ENCODE measurements at places on chromosomes 11 and 22.

DNA sequence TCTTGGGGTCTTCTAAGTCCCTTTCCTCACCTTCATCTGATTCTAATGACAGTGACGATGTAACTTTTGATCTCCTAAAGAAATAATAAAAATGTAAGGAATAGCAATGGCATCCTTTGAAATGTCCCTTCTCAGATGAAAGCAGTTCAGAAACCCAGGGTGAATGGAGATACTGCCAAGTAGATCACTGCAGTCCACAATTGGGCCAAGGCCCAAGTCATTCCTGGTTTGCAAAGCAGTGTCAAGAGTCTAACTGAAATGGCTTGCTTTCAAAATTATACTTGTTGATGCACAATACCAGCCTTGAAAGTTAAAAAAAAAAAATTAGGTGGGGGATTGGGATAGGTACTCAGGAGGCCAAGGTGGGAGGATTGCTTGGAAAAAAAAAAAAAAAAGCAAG lies 20.4 kb downstream of the ASCC2 start:
- DNase-seq: no peak

DNA sequence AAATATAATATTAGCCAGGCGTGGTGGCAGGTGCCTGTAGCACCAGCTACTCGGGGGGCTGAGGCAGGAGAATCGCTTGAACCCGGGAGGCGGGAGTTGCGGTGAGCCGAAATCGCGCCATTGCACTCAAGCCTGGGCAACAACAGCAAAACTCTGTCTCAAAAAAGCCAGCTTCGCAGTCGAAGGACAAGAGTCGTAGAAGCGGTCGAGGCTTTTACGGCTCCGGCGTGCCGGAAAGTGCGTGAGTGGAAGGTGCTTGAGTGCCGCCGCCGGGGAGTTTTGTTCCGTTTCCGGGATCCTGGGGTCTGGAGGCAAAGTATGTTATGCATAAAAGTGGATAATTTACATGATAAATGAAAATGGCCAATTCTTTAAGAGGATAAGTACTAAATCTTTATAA lies 43.6 kb downstream of the SYN3 start:
- no peak for DNase-seq

DNA sequence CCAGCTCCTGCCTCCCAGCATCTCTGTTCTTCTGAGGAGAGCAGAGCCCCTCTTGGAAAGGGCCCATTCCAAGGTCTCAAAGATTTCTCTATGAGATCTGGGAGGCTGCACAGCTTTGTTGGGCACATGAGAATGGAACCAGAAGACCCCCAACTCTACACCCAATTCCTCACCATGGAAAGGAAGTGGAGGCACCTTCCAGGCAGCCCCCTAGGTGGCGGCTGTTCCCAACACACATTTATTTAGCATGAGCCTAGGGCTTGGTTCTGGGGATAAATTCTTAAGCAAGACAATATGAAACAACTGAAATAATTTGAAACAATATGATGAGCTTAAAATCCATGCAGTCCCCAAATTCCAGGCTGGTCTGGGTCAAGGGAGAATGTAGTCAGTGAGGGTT lies 100.4 kb downstream of the TIMP3 start:
- no peak for DNase-seq

GRCh38 chr22:48198489-48199459 lies 1436.3 kb downstream of the TBC1D22A start:
- no peak for DNase-seq

- no peak for DNase-seq
Measured at GRCh38 chr11:12831471-12832202, 157.4 kb downstream of the TEAD1 start.

GRCh38 chr11:116879800-116880625 lies 42.6 kb upstream of the APOA1 start:
- DNase-seq: peak; percentile 36

DNA sequence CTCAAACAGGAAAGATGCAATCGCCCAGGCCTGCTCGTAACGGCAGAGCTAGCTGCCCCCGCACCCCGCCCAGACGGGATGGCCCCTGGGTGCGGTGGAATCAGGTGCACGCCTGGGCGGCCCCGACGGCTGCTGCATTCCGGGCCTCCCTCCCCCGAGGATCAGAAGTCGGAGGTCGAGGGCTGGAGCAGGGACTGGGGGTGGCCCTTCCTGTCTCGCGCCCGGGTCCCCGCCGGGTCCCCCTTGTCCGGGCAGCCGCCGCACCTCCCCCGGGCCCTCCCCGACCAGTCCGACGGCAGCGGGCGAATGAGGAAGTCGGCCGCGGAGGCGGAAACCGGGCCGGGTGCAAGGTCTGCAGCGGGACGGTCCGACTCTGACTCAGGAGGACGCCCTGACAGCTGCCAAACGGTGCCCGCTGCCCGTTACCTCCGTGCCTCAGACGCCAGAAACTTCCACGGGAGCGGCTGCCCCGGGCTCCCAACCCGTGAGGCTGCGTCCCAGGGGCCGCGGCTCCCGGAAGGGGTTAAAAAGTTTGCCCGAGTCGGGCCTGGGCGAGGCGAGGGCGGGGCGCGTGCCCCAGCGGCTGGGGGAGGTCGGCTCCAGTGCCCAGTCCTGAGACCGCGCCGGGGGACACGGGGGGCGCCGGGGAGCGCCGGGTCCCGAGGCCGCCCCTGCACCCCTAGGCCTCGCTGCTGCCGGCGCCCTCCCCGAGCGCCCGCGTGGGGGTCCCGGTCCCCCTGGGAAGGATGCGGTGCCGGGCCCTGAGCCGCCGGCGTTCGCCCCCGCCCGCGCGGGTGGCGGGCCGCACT lies 663 bp downstream of the MYH9 start:
- DNase-seq: no peak

GRCh38 chr11:95108159-95108611 lies 18.5 kb downstream of the ENDOD1 start:
- DNase-seq: no peak

DNA sequence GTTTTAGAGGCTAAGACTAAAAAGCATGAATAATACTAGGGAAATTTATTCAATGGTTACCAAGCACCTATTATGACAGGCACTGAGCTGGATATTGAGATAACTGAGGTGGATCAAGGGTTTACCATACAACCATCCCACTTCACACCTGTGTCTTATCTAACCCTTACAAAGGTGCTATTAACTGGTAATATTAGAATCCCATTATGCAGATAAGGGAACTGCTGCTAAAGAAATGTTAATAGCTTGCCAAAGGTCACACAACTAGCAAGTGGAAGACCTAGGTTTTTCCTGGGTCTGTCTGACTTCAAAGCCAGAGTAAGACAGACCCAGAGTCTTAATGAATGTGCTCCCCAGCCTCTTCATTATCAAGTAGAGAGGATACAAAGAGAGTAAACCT lies 21.1 kb upstream of the VSTM5 start:
- DNase-seq: no peak

GRCh38 chr11:59822989-59823566 lies 12.5 kb upstream of the MRPL16 start:
- no peak for DNase-seq

- no peak for DNase-seq
Measured at GRCh38 chr11:20117291-20117690, 43.0 kb downstream of the DBX1 start.

DNA sequence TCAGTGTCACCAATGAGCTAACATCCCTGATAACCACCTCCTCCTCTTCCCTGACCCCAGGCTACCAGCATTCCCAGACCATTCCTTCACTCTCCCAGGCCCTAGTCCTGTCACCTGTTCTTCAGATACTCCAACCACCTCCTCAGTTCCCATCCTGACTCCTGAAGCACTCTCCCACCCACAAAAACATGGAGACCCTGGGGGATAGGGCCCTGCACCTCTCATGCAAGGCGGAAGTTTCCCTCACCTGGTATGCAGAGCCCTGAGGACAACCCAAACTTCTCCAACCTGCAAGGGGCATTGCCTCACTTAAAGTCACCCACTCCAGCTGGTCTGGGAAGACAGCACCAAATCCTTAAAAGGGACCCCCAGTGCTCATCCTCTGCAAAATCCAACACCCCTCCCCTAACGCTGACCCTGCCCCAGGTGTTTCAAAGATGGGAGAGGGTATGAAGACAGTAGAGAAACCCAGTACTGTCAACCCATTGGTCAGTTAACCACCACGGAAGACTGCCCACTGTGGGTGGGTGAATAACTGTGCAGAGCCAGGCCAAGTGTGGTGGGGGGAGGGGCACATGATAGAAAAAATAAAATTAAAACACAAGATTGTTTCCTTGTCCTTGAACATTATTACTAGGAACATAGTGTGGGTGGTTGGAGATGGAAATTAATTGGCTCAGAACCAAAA lies 1.4 kb downstream of the TNKS1BP1 start:
- DNase-seq: no peak

GRCh38 chr11:47587723-47588326 lies 1.3 kb downstream of the FAM180B start:
- no peak for DNase-seq

DNA sequence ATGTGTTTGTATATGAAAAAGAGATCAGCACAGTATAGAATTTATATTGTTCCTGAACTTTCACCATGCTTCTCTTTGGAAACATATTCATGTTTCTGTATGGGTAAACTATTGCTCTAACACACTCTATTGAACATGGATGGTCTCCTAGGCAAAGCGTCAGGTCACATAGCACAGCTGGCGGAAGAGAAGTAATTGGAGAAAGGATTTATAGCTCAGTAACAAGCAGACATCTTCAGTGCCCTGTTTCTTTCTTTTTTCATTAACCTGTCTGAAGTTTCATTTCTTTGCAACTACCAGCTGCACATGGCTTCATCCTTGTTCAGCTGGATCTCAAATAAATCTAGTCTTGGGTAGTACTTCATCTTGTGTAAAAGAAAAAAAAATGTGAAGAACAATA lies 84.4 kb upstream of the TRPC6 start:
- DNase-seq: no peak

GRCh38 chr11:66958956-66959274 lies 732 bp upstream of the PC start:
- no peak for DNase-seq

DNA sequence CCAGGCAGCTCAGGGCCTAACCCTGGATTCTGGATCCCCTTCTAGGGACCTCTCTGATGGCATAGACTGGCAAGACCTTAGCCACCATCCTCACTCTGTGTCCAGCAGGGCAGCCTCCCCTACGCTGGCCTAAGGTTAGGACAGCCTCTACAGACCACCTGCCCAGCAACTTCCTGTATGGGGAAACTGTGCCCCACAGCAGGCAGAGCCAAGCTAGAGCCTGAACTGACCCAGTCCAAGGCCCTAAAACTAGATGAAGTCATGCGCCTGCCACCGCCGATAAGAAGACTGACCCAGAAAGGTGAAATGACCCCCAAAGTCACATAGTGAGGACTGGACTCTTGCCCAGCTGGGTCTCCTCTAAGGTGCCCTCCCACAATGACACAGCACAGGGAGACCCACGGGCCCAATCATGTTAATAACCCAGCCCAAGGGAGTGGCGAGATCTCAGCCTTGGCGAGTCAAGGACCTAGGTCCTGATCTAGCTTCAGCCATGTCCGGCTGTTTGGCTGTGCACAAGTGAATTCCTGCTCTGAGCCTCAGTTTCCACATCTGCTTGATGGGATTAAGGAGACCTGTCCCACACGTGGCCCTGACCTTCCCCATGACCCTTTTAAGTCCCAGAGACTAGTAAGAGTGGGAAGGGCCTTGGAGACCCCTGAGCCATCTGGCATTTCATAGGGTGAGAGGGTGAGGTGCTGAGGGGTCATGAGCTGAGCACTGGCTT lies 17.6 kb downstream of the STARD10 start:
- DNase-seq: no peak

- DNase-seq: no peak
Measured at GRCh38 chr11:119445379-119445778, 22.4 kb upstream of the THY1 start.

- DNase-seq: no peak
Measured at GRCh38 chr11:59261150-59261549, 48.4 kb upstream of the MPEG1 start.

DNA sequence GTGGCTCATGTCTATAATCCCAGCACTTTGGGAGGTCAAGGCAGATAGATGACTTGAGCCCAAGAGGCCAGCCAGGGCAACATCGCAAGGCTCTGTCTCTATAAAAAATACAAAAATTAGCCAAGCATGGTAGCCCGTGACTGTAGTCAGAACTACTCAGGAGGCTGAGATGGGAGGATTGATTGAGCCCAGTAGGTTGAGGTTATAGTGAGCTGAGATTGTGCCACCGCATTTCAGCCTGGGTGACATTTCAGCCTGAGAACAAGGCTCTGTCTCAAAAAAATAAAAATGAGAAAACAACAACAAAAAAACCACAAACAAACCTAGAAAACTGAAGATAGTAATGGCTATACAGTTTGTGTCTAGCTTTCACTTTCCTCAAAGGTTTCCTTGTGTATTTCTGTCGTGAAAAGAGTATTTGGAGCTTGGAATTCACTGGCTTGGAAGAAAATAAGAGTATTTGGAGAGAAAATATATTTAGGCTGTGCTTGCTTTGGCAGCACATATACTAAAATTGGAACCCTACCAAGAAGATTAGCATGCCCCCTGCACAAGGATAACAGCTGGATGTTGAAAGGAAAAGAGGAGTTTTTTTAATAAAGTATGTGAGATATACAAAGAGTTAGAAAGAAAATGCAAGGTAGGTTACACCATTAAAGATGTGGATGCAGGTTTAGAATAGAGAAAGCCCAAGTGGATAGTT lies 3.9 kb upstream of the BIRC3 start:
- no peak for DNase-seq

DNA sequence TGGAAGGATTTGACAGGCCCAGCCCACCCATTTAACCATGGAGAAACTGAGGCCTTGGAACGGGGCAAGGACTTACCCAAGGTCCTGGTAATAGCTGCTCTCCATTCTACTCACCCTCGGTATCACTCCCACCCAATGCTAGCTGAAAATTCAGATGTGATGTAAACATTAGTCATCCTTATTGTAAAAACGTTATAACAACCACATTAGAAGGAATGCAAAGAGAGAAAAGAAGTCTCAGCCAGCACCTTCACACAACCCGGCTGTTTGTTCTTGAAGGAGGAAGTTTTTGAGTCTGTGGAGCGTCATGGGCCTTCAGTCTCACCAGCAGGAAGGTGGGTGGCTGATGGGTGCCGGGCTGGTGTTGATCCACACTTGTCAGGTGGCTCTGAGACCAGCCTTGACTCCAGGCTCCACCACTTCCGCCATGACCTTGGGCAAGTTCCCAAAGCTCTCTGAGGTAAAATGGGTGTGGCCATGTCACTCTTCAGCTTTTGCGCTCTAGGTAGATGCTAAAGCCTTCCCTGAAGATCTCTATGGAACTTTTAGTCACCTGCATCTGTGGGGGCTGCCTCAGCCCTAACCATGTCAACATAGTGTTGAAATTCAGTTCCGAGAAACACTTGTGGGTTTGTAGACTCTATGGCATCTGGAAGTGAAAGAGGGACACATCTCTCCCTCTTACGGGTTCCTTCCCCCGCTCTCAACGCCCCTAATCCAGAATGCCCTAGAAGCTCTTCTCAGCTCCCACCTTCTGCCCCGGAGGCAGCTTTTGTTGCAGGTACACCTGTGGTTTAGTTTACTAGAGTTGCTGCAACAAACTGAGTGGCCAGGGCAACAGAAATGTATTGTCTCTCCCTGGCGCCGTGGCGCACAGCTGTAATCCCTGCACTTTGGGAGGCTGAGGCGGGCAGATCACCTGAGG lies 14.8 kb downstream of the CD6 start:
- no peak for DNase-seq

All from NT2/D1 (cell line).